Suprapubic skin (tissue), 4 donors: ENCODE measurements at places on chromosomes 6 and 20. TPM values are rescaled to one million over a fixed set of nuclear protein-coding genes. Genes with fewer than 3 reads are reported as not detected.

CLPSL1 gene
- not detected for total RNA-seq

DNA sequence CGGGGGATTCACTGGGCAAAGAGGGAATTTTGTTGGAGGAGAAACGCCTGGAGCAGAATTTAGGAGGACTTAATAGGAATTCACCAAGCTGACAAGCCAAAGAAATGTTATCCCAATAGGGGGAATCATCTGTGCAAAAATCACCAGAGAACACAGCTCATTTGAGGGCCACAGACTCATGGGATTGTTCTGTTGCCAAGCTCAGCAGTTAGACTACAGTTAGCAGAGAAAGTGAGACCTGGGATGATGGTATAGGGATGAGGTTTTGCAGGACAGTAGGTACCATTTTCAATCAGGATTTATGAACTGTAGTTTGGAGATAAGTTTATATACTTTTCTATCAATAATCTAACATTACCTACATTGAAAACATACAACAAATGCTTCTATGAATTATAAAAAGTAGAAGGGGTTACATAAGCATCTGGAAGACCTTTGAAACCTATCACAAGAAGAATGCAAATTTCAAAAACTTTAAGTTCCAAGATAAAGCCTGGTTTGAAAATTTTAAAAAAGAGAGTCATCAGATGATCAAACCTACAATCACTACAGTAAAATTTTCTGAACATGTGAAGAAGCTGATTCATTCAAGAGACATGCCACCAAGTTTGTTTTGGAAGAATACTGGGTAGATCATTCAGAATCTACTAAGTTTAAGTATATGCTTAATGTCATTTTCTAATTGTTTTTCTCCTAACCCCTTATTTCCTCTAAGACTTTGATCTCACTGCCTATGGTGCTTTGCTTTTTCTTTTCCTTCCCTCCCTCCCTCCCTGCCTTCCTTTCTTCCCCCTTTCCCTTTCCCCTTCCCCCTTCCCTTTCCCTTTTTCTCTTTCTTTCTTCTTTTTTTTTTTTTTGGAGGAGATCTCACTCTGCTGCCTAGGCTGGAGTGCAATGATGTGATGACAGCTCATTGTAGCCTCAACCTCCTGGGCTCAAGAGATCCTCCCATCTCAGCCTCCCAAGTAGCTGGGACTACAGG, 81.5 kb downstream of the KIF13A start:
- H3K27ac ChIP-seq: peak overlapping the region; percentile 70
- H3K4me3 ChIP-seq: no peak overlapping the region
- H3K27me3 ChIP-seq: no peaks in the 10 kb centered on the region
- H3K4me1 ChIP-seq: peaks cover 28% of the 10 kb centered on the region
- H3K36me3 ChIP-seq: no peaks in the 10 kb centered on the region

GRCh38 chr6:100846276-100846675, 34.9 kb downstream of the ASCC3 start:
- no peak overlapping the region for H3K4me3 ChIP-seq
- DNase-seq: no peak
- peaks cover 13% of the 10 kb centered on the region for H3K36me3 ChIP-seq
- no peak overlapping the region for H3K27ac ChIP-seq
- no peaks in the 10 kb centered on the region for H3K4me1 ChIP-seq

DNA sequence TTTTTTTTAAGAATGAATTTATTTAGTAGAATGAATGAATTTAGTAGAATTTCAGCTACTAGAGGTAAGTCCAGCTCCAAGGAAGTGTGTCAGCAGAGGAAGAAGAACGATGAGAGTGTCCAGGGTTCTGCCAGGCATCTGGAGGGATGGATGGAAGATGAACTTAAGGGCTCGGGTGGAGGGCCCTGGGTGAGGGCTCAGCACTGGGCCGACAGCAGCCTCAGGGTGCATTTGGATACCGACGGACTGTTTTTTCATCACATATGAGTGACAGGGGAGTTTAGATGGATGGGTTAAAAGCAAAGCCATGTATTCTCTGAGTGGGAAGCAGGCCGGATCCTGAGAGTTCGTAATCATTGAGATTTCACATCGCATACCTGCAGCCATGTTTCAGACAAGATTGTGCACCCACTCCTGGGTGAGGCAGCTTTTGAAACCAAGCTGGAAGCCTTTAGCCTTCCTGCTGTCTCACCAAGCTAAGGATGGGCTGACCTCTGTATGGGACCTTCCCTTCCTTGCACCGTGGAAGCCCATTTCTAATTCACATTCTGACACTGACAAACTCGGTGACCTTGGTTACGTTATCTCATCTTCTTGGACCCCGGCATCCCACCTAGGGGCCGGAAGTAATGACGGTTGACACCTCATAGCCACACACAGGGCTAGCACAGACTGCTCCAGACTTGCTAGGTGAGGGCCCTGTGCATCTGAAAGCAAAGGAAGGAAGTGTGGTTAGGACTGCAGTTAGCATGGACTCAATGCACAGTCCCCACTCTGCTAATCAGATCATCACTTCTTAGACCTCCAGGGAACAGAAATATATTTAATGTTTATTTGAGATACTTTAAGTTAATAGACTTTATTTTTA, 228.5 kb downstream of the SLC24A3 start:
- H3K27ac ChIP-seq: no peak overlapping the region
- H3K36me3 ChIP-seq: no peaks in the 10 kb centered on the region
- H3K4me3 ChIP-seq: no peak overlapping the region

- no peaks in the 10 kb centered on the region for H3K27me3 ChIP-seq
- no peak overlapping the region for H3K4me3 ChIP-seq
- H3K4me1 ChIP-seq: peaks cover 8% of the 10 kb centered on the region
- DNase-seq: no peak
Measured at GRCh38 chr6:82205930-82206392, 41.6 kb downstream of the IBTK start.
